Astrocyte (in vitro differentiated cells and primary cell): ENCODE measurements at places on chromosomes 16 and 17.

- DNase-seq, result no peak
Measured at GRCh38 chr16:19184823-19185509, 16.9 kb downstream of the SYT17 start.

DNA sequence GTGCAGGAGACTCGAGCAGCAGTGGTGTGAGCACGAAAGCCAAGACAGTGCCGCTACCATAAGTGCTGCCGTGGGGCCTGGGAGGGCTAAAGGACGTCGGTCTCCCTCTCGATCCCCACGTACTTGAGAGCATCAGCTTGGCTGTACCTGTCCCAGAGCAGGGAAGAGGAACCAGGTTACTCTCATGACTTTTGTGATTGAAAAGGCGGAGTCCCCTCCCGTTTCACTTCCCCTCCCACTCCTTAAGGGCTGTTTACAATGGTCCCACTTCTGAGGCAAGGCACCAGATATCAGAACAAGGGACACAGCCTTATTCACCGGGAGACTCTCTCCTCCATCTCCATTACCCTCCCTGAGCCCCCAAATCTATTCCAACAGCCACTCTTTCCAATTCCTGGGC lies 20.1 kb downstream of the CNTNAP1 start:
- no peak for DNase-seq

DNA sequence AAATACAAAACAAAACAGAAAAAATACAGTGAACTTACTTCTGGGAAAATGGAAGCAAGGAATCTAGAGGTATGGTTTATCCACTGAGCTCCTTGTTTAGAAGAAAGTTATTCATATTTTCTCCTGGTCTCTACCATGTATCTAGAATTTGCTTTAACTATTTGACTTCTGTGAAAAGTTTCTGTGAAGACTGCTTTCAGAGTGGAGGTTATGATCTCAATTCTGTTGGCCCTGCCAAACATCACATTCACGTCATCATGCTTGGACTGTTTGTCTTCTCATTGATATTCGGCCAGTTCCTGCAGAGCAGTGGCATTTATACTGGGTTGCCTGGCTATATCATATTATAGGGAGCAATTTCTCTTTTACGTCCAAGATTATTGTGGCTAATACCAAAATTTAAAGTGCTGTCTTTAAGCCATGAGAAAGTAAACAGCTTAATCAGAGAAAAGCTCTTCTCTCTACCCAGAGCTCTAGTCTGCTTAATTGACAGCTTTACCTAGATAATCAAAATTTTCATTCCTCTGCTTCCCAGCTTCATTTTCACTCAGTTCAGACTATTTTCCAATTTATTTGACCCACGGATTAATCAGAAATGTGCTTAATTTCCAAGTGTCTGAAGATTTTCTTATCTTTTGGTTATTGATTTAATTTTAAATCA lies at the start of gene ABCA8:
TSS of gene ABCA8 (minus strand) at position 212 of the 661 bp plus-strand sequence. CDS start 13,358 bp downstream, outside the sequence.
- DNase-seq, result peak; percentile 19

- no peak for DNase-seq
Measured at GRCh38 chr16:65671071-65671470, 549.2 kb upstream of the CDH11 start.

GRCh38 chr16:85341972-85342695 lies 229.9 kb upstream of the CIBAR2 start:
- no peak for DNase-seq

GRCh38 chr17:45824475-45824874 lies 20.2 kb upstream of the SPPL2C start:
- no peak for DNase-seq

DNA sequence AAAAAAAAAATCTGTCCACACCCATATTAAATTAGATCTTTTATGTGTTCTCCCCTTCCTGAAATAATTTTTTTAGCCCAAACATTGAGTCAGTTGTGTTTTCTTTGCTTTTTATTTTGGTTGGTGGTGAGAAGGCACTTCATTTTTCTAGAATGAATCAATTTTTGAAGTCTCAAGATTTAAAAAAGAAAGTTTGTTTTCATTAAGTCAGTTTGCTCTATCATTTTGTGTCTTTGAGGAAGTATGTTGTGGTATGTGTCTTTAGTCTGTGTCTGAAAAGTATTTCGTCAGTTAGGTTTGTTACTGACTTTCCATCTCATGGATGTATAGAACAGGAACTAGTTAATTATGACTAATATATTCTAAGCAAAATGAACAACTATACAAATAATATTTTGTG lies 3.8 kb downstream of the IGF2BP1 start:
- DNase-seq, result peak; percentile 53
